ENCODE measurements at places on chromosomes 5 and 9.

DNA sequence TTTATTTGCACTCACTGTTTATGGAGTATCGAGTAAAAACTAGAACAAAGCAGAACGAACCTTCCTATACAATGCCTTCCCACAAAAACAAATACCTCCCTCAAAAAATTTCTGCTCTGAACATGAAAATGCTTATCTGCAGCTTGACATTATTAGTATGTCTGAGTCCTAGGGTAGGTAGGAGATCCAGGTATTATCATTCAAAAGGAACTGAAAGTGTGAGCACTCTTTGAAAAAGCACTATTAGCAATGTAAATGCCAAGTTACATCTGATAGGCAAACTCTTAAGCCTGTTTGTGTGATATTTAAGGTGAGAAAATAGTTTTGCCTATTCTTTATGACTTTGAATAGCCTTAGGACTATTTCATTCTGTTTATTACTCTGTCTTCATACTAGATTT lies 47.6 kb downstream of the ZSWIM6 start:
- DNase-seq, result no peak

- no peak for DNase-seq
These were observed 352.7 kb downstream of the MLLT3 start for GRCh38 chr9:20269620-20270019.

GRCh38 chr9:130932255-130933079 lies 6.6 kb downstream of the FIBCD1 start:
- no peak for DNase-seq

GRCh38 chr5:170482511-170482910 lies 21.3 kb upstream of the KCNIP1 start:
- no peak for DNase-seq

- DNase-seq, result no peak
These were observed 11.1 kb downstream of the OLFM1 start for GRCh38 chr9:135098400-135099105.

DNA sequence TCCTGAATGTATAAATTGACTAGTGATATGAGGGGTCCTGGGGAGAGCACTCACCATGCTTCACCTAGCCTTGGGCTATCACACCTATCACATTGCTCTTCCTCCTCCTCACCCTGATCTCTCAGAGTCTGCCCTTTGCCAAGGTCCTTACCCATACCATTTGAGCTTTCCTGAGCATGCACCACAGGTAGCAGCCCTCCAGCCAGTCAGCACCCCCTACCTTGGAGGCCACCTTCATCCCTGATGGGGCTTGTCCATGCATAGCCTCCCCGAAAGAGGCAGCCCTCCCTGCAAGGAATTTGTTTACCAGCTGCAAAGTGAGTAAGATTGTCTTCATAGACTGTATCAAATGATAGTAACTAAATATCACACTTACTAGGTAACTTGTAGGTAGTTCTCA lies 83.1 kb downstream of the ALDH7A1 start:
- no peak for DNase-seq

- DNase-seq, result no peak
These were observed 268.4 kb downstream of the FAM170A start for GRCh38 chr5:119897537-119898370.

- no peak for DNase-seq
These were observed 57.1 kb upstream of the GOLPH3 start for GRCh38 chr5:32231241-32231640.

DNA sequence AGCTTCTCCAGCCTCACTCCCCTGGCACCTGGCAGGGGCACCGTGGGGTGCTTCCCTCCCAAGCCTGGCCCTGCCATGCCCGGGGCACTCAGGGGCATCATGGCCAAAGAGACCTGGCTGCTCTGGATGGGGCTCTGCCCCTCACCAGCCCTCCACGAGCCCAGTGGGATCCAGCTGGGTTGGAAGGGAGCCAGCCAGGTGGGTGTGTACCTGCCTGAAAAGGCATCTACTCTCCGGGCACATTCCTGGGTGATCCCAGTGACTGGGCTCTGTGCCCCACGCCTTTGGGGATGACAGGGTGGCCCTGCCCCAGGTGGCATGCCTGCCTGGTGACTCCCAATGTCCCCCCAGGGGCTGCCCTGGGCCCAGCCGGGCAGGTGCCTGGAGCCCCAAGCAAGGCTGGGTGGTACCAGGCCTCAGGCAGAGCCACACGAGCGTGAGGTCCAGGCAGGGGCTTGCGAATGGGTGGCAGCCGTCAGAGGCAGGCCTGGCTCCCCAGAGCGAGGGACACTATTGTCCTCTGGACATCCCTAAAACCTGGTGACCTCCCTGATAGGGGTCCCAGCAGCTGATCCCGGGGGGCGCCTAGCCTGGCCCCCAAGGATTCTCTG lies 777 bp downstream of the GPSM1 start:
- no peak for DNase-seq

DNA sequence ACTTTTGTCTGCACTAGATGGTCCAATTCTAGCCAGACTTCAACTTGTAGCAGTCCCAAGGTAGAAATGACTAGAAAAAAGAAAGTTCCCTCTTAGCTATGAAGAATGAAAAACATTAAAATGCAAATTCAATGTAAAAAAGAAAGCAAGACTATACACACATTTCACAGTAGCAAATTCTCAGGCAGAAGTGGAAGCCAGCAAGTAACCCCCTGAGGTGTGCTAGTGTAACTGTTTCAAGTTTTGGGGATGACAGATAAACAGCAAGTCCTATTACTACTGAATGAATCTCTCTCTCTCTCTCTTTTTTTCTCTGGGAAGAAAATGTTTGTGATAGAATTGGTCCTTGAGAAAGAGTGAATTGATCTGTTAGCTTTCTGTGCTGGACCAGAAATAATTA lies 185.6 kb downstream of the EFNA5 start:
- no peak for DNase-seq

- DNase-seq, result no peak
These were observed 7.8 kb downstream of the LCN10 start for GRCh38 chr9:136734837-136735496.

DNA sequence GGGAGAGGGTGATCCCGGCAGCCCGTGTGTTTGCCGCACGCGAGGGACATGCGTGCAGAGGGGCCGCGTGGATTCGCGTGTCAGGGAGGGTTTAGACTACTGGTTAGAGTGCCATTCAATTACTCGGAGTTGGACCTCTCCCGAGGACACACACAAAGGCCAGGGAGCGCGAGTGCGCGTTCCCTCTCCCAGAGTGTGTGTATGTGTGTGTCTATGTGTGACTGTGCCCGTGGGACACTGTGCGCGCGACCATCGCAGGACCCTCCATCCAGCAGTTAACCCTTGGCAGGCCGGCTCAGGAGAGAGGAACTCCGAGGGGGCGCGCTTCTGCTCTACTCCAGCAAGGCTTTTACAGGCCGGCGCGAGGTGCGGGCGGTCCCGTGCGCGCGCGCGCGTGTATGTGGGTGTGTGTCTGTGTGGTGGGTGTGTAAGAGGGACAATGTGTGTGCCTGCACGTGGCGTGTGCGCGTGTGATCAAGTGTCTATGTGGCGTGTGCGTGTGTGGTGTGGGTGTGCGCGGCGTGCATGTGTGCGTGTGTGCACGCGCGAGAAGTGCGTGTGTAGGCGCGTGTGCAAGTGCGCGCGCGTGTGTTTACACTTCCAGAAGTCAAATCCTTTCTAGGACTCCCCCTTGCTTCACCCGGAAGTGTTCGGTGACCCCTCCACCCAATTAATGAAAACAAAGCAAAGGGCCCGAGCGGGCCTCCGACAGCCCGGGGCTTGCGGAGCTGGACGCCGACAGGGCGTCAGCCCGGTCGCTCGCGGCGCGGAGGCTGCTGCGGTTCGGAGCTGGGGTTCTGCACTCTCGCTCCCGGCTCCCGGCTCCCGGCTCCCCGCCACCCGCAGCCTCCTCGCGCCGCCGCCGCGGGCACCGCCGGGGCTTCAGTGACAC lies 75.3 kb upstream of the TBCA start:
- no peak for DNase-seq

- DNase-seq, result no peak
These were observed 4.6 kb upstream of the GLE1 start for GRCh38 chr9:128499920-128500319.

DNA sequence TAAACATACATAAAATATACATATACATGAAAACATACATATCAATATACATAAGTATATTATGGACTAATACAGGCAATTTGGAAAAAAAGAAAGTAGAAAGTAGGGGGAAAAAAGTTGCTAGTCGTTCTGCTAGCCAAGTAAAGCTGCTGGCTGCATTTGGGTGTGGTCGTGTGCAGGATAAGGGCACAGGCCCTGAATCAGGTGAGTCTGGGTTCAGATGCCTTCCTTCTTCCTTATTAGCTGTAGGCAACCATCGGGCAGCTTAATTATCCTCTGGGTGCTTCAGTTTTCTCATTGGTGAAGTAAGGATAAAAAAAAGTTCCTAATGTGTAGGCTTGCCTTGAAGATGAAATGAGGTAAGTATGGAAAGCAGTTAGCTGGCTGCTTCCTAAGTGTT lies 59.2 kb upstream of the SPRY4 start:
- no peak for DNase-seq

- DNase-seq, result no peak
These were observed 29.6 kb downstream of the RC3H2 start for GRCh38 chr9:122875523-122875922.

DNA sequence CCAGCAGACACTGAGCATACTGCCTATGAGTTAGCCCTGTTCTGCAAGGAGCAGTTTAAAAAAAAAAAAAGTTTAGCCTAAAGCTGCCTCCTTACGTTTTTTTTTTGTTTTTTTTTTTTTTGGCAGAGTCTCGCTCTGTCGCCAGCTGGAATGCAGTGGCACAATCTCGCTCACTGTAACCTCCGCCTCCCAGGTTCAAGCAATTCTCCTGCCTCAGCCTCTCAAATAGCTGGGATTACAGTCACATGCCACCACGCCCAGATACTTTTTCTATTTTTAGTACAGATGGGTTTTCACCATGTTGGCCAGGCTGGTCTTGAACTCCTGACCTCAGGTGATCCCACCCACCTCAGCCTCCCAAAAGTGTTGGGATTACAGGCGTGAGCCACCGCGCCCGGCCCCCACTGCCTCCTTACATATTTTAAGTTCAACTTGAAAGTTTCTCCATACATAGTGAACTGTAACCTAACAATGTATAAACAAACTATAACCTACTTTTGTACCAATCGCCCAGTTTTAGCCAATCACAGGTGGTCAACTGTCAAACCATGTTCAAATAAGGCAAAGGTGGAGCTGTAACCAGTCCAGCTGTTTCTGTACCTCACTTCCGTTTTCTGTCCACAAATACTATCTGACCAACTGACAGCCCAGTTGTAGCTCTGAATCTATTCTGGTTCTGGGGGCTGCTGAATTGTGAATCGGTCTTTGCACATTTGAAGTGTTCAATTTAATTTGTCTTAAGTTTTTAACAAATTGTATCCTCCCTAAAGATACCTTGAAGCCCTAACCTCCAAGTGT lies 17.1 kb downstream of the GKAP1 start:
- no peak for DNase-seq

GRCh38 chr5:80754900-80755299 lies 100.1 kb upstream of the DHFR start:
- DNase-seq, result peak; percentile 22

- no peak for DNase-seq
These were observed 75.0 kb upstream of the SARDH start for GRCh38 chr9:133812941-133813748.

- no peak for DNase-seq
These were observed 7.9 kb downstream of the CYSTM1 start for GRCh38 chr5:140182803-140183367.

GRCh38 chr5:151005187-151005949 lies 15.0 kb upstream of the GPX3 start:
- DNase-seq, result no peak

DNA sequence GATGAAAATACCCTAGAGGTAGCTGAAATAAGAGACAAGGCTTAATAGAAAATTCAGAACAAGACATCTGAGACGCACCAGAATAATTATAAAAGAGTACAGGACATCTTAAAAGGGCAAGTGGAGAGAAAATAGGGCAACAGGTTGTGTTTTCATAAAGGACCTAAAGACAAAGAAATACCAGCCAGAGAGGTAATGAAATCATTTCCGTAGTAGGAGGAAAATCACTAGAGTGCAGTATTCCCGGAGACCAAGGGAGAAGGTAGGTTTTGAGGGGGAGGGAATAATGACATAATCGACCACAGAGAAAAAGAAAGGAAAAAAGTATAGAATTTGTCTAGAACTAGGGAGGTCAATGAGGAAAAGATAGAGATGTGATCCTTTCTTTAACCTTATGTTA lies 26.2 kb upstream of the CTNNAL1 start:
- no peak for DNase-seq

DNA sequence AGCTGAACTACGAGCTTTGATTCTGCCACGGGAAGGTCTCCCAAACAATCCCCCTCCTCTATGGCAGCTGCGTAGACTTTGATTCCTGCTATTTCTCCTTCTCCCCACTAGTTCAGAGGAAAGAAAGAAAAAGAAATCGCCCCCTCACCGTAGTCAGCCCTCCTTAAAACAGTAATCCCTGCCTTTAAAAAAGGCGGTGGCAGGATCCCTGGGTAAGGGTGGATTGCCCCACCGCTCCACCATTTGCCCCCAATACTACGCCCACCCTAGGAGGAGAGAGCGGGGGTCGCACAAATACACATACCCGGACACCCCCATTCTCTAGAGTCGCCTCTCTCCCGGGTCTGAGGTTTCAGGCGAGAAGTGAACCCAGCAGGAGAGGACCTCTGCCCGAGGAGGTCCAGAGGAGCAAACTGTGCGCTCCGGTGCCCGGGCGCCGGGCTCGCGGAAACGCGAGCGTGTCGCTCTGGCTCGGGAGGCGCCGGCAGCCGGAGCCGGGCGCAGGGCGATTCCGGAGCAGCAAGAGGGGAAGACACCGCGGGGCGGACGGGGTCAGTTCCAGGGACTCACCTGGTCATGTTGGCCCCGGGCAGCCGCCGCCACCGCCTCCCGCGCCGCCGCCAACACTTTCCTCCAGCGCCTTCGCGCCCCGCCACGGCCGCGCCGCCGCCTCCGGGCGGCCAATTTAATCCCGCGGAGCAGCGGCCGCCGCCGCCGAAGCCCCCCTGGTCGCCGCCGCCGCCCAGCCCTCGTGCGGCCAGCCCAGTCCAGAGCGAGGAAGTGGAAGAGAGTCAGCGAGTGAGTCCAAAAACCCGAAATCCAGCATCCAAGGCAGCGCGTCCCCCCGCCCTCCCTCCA lies 1057.7 kb upstream of the DMAC1 start:
- DNase-seq, result no peak

GRCh38 chr5:177454397-177455035 lies 7.9 kb downstream of the PRR7 start:
- DNase-seq, result no peak

DNA sequence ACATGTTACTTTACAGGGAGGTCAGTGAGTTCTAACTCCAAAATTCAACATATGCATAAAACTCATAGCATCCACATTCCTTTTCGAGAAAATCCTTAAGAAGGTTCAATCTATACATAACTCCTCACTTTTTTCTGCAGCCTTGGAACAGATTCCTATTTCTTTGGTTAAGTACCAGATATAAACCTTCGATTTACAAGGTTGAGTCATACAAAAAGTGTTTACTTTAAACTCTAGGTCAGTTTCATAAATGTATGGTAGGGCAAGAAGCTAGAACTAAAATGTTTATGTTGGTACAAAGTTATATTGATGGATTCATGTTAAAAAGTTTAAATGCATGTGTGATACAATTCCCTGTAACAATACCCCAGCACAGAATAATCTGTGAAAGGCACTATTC lies 19.4 kb downstream of the CDKN2AIPNL start:
- peak; percentile 16 for DNase-seq

GRCh38 chr5:81212211-81212751 lies 20.8 kb upstream of the CKMT2 start:
- no peak for DNase-seq

Measured in HFF-Myc (cell line).